ENCODE measurements at places on chromosomes 7 and 10.

GRCh38 chr7:96534221-96534620 is 175.4 kb downstream of the SEM1 start:
- DNase-seq, result no peak

DNA sequence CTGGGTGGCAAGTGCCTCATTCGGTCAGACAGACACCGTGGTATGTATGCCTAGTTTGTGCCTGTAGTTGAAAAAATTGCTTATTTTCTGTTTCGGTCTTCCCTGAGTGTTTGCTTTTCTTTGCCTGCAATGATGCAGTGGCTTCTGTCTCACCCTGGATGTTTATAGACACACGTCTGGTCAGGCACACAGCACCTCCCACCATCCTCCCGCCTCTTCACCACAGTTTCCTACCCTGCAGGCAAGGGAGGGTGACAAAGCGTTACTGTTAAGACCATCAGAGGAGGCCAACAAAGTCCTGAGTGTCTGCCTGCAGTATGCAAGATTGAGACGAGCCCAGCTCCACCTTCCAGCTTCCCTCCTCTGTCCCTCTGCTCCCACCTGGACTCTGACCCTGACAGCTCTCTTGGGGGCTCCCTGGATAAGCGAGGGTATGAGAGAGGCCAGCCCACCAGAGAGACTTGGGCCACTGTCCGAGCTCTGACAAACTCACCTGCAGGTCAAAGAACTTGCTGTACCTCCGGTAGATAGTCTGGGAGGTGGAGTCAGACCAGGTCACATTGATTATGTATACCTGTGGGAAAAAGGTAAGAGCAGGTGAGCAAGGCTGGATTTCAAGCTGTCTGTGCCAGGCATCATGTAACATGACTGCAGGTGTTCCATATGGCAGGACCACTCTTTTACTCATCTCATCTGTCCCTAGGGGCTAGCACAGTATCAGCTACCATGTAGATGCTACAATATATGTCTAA is 54.4 kb downstream of the SH3PXD2A start:
- no peak for DNase-seq

DNA sequence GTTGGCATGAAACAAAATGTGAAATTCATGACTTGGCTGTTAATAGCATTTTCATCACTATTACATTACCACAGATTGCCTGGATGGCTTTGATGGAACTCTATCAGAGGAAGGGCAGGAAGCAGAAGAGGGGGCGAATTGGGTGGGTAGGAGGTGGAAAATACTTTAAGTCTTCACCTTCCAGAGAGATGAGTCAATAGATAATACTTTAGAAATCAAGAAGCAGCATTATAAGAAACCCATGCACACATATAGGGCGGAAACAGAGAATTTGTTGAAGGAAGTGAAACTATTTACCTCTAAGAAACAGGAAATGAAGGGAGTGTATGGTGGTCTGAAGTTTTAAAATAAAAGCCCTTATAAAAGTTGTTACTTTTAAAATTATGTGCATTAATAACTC is 152.1 kb upstream of the TARP start:
- no peak for DNase-seq

DNA sequence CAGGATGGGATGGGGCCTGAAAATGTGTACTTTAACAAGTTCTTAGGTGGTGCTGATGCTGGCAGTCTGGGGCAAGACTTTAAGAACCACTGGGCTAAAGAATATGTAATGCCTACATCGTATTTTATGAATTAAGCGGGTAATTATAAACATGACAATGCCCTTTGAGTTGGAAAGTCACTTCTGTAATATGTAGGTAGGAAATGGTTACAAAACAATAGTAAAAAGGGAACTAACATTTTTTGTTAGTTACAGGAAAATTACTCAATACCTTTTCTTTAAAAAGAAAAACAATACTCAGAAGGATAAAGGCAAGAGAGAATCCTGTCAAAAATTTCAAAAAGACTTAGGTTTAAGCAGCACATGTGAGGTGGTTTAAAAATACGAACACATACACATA is 48.3 kb upstream of the STEAP4 start:
- no peak for DNase-seq

DNA sequence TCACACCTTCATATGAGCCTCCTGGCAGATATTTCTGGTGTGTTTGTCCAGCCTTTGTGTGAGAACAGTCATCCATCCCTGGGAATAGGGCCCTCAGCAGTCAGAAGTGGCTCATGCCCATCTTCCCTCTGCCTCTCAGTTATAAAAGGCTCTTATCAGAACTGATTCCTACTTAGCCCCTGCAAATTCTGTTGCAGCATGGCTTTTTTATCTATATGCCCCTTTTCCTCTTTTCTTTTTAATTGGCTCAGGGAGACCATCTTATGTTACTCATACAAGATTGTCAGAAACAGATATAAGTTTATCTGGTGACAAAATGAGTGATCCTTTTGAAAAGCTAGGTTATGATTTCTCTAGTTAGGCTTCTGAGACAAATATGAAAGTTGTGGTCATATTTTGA is 194.1 kb downstream of the CREB5 start:
- DNase-seq, result no peak

- no peak for DNase-seq
These were observed 457.5 kb downstream of the KCNMA1 start for GRCh38 chr10:77180104-77180503.

Measured in NCI-H187 treated with DMSO at 0.1 percent for 48 hours (cell line).